Choroid plexus epithelial cell (primary cell): ENCODE measurements at places on chromosomes 2 and 18.

DNA sequence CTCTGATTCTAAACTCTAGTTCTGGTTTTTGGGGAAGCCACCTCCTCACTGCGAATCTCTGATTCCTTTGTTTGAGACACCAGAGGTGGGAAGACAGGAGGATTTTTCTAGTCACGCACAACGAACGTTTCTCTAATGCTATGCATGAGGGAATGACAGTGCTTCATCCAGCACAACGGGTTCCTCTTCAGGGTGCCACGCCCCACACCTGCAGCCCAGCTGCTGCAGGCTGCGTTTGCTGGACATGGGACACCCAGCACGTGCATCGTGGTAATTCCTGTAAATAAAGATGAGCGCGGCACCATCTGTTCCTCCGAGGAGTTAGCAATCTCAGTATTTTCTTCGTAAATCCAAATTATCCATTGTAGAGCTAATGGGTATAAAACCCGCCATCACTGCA, 37.5 kb upstream of the TPO start:
- no peak for DNase-seq

GRCh38 chr2:218829868-218830451, 1.6 kb downstream of the PRKAG3 start:
- no peak for DNase-seq

- DNase-seq = peak; percentile 35
These were observed 254.7 kb downstream of the PTPRM start for GRCh38 chr18:7821784-7822183.

DNA sequence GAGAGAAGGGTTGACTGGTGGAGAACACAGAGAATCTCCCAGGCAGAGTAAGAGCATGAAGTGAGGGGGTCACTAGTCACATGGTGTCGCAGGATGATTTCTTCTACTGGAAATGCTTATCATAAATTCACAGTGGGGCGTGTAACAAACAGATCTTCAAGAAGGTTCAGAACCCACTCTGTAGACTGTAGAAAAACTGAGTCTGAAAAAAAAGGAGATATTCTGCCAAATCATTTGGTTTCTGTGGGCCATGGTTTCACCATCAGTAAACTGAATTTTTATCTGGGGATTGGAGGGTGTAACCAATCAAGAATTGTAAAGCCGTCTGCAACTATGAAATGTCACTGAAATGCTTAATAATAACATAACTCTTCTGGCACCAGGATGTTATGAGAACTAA, 15.0 kb downstream of the TPGS2 start:
- DNase-seq = no peak

GRCh38 chr18:45213040-45213333, 402.3 kb upstream of the SLC14A2 start:
- no peak for DNase-seq

- no peak for DNase-seq
These were observed 18.3 kb upstream of the NEDD4L start for GRCh38 chr18:58025733-58026132.

DNA sequence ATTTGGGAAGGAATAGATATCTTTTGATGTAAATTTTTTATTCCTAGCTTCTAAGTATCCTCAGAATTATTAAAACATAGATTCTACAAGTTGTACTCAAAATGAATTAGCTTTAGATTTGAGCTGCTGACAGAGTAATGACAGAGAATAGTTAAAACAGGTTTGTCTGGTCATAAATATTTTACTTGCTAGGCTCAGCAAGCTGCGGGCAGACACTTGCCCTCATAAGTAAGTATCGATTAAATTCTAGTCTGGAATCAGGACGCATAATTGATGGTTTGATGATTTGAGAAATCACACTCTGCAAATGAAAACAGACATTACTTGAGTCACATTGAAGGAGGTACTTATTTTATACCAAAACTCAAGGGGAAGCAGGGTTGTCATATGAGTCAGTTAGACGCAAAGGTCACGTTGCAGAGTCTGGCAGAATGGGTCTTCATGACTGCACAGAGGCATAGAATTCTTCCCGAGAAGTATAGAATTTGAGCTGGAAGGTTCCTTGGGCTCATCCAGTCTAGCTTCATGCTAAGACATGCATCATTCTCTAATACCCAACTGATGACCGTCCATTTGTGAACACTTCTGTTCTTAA, 27.5 kb downstream of the ARL4C start:
- DNase-seq = no peak

DNA sequence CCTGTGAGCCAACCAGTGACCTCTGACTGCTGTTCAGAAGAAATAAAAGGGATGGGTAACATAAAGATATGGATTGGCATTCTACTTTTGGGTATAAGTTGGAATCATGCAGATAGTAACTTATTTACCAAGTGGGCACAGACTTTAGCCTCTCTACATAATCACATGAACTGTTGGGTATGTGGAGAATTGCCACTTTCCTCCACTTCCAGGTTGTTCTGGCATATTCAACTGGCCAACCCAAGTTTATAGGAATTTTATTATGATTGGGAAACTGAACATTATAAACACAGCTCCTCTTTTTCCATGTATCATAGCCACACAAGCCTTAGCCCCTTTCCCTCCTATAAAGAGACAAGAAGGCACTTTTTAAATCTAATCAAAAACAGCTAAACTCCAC, 179.3 kb downstream of the RNF152 start:
- no peak for DNase-seq

DNA sequence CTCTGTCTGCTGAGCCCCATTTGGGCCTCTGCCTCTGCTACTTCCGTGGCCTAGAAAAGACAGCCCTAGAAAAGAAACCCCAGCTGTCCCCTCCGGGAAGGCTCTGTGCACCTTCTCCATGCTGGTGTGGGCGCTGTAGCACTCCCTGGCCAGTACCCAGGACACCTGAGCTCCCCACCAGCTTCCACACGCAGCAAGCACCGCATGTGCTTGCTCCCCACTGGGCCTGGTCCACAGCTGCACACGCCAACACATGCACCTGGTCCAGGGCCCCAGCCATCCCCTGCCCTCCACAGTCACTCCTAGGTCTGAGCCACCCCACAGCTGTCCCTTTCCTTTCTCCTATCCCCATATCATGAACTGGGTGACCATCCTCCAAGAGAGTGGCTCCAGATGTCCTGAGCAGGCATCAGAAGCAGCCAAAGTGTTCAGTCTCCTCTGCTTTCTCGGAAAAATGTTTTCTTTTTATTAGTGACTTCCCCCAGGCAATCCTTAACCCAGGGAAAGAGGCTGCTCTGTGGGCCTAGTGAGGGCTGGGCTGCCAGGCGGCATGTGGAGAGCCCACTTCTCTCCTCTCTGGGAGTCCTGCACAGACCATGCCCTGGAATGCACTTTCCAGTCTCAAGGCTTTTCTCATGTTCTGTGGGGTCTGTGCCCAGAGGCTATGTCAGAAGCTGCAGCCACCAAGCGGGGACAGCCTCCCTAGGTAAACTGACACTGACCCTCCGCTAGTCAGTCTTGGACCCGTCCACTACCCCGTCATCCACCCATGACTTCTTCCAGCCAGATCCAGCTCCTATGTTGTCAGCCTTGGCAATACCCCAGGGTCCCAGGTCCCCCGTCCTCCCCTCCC, 133.7 kb downstream of the KLHL29 start:
- DNase-seq = no peak

DNA sequence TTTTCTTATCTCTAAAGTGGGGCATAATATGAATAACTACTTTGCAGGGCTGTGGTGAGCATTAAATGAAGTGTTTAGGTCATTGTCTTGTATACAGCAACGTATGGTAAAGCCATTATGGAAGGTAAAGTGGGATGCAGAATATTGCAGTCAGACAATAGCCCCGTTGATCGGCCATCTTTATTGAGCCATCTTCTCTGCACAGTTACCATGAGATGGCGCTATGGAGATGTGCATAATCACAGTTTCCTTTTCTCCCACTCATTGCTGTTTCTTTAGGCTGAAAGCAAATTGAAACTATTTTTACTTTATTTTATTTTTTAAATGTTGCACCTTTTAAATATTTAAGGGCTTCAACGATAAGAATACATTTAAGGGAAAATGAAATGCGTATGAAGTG, 108.9 kb downstream of the THSD7B start:
- no peak for DNase-seq

DNA sequence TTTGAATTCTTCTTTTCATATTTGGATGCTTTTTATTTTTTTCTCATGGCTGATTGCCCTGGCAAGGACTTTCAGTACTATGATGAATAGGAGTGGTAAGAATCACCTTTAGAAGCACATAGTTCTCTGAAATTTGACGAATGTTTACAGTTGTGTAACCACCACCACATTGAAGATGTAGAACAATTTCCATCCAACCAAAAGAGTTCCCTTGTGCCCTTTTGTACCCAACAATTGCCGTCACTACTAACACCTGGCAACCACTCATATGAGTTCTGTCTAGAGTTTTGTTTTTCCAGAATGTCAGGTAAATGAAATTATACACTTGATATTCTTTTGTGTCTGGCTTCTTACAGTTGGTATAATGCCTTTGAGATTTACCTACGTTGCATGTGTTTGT, 28.7 kb upstream of the SLC16A14 start:
- DNase-seq = peak; percentile 42

DNA sequence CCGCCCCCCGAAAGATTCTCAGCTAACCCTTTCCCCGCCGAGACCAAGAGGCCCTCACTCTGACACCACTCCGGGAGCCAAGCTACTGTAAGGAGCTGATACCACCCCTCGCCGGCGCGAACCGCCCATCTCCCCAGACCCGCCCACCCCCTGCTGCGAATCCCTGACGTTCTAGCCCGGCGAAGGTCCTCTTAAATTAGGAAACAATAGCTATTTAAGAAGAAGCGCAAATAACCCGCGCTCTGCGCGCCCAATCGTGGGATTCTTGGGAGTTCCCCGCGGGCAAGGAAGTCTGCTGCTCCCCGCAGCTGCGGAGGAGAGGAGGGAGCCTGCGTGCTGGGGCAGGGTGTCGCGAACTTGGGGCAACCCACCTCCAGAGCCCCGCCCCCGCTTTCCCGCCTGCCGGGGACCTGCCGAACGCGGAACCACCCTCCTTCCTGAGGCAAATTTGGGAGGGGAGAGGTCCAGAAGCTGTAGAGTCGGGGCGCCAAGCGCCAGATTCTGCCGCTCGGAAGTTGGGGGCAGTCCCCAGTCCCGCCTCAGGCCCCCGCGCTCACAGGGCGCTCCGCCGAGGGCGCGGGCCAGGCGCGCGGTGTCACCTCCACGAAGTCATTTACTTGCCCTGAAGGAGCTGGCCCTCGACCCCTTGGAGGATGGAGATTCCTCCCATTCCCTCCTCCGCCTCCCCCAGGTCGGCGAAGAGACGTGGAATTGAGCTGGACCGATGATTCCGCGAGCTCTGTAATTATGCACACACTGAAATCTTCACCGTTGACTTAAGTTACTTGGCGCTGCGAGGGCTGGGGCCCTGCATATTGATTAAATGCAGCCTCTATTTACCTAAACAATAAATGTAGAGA, 8.4 kb upstream of the SP9 start:
- no peak for DNase-seq

DNA sequence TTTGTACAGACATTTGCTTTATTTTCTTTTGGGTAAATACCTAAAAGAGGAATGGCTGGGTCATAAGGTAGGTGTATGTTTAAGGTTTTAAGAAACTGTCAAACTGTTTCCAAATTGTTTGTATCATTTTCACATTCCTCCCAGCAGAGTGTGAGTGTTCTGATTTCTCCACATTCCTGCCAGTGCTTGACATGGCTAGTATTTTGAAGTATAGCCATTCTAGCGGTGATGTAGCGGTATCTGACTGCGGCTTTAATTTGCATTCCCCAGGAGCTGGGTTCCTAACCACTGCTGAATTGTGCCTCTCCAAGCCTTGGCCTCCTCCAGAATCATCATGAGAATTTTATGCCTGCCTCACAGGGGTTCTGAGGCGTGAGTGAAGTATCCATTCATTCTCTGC, 61.8 kb upstream of the ARL4C start:
- peak; percentile 49 for DNase-seq

DNA sequence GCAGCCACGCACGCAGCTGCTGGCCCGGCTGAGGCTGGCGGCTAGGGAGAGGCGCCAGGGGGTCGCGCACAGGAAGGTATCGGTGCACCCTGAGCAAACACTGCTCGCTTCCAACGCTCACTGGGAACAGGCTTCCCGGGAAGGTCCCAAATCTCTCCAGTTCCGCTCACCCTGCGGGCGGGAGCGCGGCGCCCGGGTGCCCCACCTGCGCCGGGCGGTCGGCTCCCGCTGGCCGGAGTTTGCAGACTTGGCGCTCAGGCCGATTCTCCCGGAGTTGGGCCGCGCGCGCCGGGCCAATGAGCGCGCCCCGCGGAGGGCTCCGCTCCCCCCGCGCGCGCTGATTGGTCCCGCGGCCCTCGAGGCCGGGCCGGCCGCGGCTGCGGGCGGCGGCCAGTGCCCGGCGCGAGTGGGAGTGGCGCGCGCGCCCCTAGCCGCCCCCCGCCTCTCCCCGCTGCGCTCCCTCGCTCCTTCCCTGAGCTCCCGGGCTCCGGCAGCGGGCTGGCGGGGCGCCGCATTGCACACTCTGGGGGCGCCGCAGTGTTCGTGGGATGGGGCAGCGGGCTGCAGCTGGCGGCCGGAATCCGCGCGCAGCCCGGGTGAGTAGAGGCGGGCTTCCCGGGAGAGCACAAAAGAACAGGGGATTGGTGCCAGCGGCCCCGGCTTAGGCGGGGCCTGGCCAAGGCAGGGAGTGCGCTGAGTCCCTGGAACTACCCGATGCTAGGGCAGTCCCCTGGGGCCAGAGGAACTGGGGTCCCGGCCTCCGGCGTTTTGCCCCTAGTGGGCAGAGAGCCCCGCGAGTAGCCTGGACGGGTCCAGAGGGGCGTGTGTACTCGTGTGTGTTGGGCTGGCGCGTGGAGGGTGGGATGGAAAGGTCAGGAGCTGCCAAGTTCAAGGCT, at the start of gene LYPD6:
Gene LYPD6, plus strand, starts transcription at position 461 of the 896 bp plus-strand sequence. CDS start 107,122 bp downstream, outside the sequence.
- peak; percentile 36 for DNase-seq
